ENCODE measurements at places on chromosomes 7 and 10.
A peak's percentile ranks its signal among the peaks of the same experiment; 100 is the strongest.

- DNase-seq: no peak
Observed at GRCh38 chr7:69762821-69763352, 164.6 kb downstream of the AUTS2 start.

GRCh38 chr10:28326516-28327490 lies 23.9 kb upstream of the MPP7 start:
- DNase-seq: no peak

DNA sequence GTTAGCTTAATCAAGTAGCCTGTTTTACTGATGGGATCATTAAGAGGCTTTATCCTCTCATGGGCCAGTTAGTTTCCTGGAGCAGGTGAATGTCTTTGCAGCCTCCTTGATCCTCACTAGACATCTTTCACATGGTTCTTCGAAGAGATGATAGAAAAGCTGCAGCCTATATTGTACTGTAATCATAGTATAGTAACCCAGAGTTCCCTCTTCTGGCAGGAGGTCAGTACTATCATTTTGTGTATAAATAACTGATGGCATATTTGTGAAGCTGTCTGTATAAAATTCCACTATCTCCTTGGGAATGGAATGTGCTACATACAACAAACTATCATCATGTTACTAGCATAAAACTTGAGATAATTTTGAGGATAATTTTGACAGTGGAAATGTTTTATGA lies 123.8 kb upstream of the PRPS1L1 start:
- DNase-seq: no peak

DNA sequence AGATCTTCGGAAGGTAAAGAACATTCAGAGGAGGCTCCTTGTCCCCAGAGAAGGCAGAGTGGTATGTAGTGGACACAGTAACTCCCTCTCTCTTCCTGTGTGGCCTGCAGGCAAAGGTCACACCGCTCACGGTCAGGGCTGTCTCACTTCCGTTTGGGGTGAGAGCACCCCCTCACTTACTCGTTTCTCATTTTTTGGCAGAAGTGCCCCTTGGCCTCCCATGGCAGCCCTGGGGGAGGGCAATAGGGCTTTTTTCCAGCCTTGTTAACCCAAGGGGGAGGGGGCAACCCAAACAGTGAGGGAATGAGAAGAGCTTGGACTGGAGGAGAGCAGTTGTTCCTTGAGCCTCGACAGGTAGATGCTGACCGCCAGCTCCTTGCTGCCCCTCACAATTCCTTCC lies 31.8 kb upstream of the SRGN start:
- DNase-seq: no peak

GRCh38 chr7:30503274-30504212 lies 1.1 kb downstream of the GGCT start:
- DNase-seq: no peak

DNA sequence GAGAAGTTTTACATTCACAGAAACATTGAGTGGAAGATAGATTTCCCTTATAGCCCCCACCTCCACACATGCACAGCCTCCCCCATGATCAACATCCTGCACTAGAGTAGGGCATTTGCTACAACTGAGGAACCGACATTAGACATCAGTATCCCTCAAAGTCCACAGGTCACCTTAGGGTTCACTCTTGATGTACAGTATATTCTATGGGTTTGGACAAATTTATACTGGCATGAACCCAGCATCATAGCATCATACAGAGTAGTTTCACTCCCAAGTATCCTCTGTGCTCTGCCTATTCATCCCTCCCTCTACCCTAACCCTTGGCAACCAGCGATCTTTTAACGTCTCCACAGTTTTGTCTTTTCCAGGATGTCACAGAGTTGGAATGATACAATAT lies 64.4 kb downstream of the VSTM4 start:
- DNase-seq: no peak

DNA sequence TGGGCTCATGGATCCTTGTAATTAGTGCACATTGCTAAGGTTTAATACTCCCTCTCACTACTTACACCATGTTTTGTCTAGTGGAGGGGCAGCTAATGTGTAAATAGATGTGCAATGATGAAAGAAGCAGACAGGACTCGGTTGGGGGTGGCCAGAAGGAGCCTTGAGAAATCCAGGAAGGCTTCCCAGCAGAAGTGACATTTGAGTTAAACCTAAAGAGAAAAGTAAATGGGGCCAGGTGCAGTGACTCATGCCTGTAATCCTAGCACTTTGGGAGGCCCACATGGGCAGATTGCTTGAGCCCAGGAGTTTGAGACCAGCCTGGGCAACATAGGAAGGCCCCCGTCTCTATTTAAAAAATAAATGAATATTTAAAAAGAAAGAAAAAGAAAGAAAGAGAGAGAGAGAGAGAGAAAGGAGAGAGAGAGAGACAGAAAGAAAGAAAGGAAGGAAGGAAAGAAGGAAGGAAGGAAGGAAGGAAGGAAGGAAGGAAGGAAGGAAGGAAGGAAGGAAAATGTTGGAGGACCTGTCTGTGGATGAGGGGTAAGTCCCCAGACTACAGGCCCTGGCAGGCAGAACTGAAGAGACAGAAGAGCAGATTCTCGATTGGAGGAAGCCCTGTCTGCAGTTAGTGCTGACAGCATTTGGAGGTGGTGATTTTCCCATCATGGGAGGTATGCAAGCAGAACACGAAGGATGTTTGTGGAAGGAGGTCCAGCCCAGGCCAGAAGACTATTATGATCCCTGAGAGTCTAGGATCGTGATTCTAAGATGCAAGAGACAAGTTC lies 3.6 kb downstream of the ELN start:
- no peak for DNase-seq

GRCh38 chr7:41063116-41063515 lies 639.8 kb downstream of the INHBA start:
- DNase-seq: no peak

DNA sequence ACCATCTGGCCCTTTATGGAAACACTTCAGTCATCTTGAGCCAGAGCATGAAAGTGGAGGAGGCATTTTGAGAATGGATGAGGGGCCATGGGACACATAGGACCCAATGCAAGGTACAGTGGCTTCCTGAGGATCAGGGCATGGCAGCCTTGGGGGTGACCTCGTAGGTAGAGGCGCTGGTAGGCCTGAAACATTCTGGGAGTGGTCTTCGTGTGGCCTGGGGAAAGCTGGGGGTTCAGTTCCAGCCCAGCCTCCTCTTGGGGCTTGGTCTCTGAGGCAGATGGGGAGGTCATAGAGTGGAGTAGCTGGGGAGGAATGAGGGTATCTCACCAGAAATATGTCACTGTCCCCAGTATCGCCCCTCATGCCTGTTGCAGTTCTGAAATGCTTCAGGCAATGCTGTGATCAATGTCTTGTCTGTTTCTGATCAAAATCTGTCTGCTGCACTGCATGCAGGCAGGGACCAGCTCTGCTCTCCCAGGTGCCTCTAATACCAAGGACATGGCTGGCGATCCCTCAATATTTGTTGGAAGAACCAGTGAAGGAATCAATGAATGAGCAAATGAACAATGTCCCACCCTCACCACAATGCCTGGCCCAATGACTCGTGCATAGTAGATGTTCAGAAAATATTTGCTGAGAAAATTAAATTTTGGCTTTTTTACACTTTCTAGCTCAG lies 90.9 kb downstream of the CHST15 start:
- DNase-seq: no peak

DNA sequence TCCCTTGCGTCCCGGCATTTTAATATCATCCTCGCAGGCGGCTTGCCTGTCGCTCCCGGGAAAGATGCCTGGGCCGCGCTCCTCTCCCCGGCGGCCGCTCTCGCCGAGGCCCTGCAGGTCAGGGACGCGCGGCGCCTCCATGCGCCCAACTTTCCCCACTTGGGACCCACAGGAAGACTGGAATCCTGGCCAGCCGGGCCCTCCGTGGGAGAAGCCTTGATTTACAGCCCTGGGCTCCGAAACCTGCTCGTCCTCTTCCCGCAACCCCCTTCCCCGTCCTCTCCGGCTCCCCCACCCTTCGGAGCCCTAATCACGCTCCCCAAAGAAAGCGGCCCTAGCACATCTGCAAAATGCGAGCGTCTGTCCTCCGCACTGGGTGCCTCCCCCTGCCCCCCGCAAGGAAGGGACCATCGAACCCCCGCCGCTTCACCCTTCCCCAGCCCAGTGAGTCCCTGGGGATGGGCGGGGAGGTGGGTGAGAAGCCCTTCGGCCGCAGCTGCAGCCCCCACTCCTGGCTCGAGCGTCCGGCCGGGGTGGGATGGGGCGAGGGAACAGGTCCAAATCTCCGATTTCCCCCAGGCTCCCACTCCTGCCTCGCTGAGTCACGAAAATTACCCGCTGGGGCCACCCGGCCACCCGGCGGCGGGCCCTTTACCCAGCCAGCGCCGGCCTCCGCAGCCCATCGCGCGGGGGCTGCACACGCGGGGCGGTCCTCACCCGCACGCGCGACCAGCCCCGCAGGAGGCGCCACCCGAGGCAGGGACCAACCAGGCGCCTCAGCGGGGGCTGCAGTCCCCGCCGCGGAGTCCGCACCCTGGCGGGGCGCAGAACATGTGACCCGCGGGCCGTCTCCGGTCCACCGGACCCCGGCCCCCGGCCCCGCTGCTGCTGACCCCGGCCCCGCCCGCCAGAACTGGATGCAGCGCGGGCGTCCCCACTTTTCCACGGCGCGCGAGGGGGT lies 695 bp downstream of the HSPA12A start:
- DNase-seq: no peak

GRCh38 chr7:151274396-151274795 lies 25.9 kb upstream of the SMARCD3 start:
- DNase-seq: no peak

DNA sequence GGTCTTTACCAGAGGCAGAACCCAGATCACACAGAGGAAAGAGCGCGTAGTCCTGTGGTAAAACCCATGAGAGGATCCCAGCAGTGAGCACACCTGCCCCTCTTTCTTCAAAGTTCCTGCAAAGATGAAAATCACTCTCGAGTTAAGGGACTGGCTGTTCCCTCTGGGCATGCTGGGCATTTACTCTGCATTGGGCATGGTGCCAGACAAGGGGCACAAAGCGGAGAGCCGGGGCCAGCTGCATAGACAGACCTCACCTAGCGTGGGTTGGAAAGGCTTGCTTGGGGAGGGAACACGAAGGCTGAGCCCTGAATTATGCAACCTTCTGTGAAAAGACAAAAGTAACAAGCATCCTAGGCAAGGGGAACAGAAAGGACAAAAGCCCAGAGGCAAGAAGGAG lies 120.0 kb upstream of the TCERG1L start:
- DNase-seq: no peak

DNA sequence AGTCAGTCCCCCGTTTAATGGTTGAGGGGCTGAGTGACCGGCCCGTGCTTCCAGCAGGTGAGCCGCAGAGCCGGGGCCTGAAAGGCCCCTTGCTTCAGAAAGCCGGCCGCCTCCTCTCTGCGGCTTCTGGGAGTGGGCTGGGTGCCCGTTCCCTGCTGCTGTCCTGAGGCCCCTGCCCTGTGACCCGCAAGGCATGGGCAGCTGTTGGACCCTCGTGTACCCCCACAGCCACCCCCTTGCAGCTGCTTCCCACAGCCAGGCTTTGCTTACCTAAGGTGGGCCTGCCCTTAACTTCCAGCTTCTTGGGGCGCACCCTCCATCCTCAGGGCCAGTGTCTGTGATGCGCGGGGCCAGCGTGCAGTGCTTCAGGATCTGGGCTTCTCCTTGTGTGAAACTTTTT lies 26.6 kb downstream of the PFKFB3 start:
- no peak for DNase-seq

DNA sequence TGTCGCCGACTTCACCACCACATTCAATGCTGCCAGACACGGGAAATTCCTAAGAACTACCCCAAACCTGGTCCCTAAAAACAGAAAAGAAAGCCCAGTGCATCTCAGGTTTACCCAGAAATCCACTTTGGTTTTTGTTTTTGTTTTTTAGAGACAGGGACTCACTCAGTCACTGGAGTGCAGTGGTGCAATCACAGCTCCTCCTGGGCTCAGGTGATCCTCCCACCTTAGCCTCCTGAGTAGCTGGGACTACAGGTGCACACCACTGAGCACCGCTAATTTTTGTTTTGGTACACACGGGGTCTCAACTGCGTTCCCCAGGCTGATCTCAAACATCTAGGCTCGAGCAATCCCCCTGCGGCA lies 22.8 kb downstream of the MAD1L1 start:
- no peak for DNase-seq

GRCh38 chr7:26200038-26200443 lies 505 bp downstream of the HNRNPA2B1 start:
- DNase-seq: peak; percentile 58

Data from stimulated activated CD8-positive, alpha-beta memory T cell treated with anti-CD3 and anti-CD28 coated beads, Interleukin-7, amount 100 ng/mL, for 24 hours (primary cell).